ENCODE measurements at places on chromosomes 6 and 20. TPM values are rescaled to one million over a fixed set of nuclear protein-coding genes. Genes with fewer than 3 reads are reported as not detected.
A peak's percentile ranks its signal among the peaks of the same experiment; 100 is the strongest.

GRCh38 chr20:25397821-25398220, 7.2 kb upstream of the ABHD12 start:
- DNase-seq, result no peak

Gene NNAT
- total RNA-seq, result 2.8 TPM

- DNase-seq, result no peak
Measured at GRCh38 chr6:139423971-139424667, 49.7 kb upstream of the CITED2 start.

- DNase-seq, result no peak
Measured at GRCh38 chr6:74152096-74152675, 456.2 kb downstream of the CD109 start.

Gene KHDC1L
- not detected for total RNA-seq

GRCh38 chr6:78810146-78810545, 57.2 kb upstream of the IRAK1BP1 start:
- DNase-seq, result no peak

Gene NHLRC1
- 3.9 TPM for total RNA-seq

Gene LTA
- not detected for total RNA-seq

DNA sequence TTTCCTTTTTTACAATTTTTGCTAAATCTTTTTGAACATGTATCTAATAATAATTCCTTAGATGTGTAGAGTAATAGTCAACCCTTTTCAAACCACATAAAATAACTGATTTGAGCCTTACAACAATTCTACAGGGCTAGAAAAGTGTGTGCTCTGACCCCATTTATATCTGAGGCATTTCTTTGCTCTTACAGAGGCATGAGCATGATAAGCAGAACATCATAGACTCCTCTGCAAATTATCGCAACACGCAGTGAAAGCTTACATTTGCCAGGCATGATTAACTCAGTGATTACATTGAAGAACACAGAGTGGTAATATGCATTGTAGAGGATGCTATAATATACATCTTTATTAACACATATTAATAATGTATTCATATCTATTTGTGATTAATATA, 120.4 kb downstream of the SIM1 start:
- no peak for DNase-seq

GRCh38 chr6:79157961-79158644, 76.4 kb downstream of the HMGN3 start:
- no peak for DNase-seq

DNA sequence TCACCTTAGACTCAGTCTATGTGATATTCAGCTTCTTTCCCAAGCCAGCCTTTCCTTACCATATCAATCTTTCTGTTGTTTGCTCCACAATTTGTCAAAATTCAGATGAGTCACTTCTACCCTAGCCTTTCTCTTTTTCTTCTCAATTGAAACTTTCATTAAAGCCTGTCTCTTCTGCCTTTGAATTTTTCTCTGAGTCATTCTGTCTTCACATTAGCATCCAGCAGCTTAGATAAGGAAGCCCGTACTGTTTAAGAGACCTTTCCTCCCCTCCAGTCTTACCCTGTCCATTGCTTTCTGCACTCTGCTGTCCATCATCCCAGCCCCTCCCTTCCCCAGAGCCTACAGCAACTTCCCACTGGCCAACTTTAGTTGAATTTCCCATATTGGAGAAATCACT, 34.9 kb upstream of the RALGAPA2 start:
- DNase-seq, result no peak

DNA sequence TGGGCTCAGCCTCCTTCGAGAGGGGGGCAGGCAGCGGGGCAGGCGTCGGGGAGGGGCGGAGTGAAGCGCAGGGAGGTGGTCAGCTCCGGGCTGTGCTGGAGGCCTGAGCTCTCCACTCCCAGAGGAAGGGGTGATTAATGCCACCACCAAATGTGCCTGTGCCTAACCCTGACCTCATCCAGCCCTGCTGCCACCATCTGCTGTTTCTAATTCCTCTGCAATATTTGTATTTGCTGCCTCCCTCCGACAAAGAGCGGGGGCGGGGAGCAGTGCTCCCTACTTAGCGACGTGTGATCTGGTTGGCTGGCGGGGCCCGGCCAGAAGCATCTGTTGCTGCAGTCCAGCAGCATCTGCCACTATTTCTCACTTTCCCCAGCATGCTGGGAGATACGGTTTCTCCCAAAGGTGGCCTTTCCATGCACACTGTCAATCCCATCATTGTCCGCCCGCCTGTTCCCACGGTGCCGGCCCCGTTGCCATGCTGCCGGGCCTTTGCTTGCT, 47.0 kb downstream of the DLL1 start:
- no peak for DNase-seq

Gene RPP21
- 177 TPM for total RNA-seq

Gene SLC17A2
- not detected for total RNA-seq

DNA sequence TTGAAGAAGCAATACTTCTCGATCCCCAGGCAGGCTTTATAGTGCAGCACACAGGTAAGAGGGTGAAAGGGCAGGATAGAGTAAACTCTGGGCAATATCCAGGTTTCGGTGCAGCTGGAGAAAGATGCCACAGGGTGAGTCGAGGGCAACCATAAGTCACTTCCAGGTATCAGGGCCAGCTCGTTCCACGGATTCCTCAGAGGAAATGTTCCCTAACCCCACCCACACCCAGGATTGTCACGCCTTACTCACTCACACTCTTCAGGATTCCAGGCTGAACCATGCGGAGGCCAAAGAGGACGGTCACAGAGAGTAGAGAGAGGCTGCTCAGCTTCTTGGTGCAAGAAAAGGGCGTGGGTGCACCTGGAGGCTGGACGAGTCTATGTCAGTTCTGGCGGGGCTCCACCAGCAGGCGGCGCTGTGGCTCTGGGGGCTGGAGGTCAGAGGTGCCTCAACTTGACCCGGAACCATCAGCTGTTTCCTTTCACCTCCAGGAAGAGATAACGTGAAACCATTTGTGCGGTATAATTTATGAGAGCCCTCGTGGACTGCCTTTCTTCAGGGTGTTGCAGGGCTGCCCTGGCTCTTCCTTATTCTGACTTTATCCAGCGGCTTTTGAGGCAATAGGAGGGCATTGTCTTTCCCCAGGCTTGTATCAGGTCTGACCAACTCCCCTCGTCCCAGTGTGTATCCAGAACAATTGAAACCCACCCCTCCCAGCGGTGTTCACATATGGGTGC, 14.5 kb upstream of the WFDC12 start:
- DNase-seq, result no peak

- no peak for DNase-seq
Measured at GRCh38 chr6:90079560-90080490, 185.6 kb downstream of the GJA10 start.

- no peak for DNase-seq
Measured at GRCh38 chr20:31505903-31506302, 8.3 kb upstream of the HM13 start.

GRCh38 chr6:393391-394221, 2.1 kb downstream of the IRF4 start:
- no peak for DNase-seq

DNA sequence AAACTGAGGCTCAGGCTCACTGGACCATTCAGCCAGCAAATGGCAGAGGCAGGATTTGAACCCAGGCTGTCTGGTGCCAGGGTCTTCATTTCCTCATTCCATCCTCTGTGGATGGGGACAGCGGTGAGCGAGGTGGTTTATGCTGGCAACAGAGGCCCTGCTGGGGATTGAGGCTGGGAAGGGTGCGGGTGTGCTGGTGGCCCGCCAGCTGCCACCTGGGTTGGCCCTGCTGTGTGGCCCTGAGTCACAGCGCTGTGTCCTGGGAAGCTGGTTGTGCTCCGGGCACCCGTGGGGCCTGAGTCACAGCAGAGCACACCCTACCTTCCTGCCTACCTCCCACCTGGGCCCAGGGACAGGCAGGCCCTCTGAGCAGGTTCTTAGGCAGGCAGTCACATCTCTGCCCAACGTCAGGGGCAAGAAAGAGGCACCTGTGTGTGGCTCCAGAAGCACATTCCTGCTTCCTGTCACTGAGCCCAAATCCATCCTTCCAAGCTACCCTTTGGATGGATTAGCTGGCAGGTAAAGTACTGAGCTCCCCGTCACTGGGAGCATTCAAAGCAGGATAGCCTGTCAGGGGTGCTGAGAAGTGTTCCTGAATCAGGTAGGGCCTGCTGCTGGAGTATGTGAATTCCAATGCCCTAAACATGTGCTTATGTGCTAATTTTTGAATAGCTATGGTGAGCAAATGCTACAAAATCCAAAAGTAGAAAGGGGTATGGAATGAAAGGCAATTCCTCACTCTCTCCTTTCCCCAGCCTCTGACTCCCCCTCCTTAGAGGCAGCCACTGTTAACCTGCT, 53.9 kb downstream of the CEBPB start:
- DNase-seq, result no peak

DNA sequence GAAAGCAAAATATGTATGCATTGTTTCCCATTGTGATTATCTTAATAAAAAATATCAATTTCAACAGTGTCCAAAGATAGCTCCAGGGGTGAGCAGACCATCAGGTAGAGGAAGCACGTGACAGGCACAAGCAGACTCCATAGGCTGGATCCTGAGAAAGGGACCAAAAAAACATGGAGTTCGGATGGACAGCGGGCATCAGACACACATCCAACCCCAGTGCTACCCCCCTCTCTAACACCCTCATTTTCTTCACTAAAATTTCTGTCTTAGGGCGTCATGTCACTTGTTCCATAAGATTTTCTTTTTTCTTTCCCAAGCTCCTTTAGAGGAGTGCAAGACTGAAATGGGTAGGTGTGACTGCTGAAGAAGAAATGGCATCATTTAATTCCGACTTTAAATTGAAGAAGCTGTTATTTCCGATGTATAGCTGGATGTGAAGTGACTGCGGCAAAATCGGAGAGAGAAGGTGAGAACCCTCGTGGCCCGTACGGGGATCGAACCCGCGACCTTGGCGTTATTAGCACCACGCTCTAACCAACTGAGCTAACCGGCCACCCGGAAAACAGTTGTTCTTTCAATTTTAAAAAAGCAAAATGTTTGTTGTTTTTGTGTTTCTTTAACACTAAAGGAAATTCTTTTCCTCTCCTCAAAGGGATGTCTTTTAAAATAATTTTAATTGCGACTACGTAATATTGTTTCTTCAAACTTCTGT, 10.3 kb upstream of the PRSS16 start:
- no peak for DNase-seq

- DNase-seq, result peak; percentile 82
Measured at GRCh38 chr6:34238585-34239499, 2.2 kb downstream of the HMGA1 start.

DNA sequence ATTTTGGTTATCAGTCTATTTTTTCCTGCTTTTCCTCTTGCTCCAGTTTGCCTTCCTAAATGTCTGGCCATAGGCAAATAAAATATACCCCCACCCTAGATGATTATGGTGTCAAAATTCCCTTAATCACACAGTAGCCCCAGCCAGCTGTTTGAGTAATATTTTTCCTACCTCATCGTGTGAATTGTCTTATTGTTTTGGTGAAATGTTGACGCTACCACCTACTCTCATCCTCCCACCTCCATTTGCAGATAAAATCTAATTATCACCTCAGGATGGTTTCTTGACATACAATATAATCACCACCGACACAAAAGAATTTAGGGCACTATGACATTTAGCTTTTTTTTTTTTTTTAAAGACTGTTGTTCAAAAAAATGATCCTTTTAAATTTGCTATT, 44.1 kb upstream of the FUCA2 start:
- no peak for DNase-seq

- DNase-seq, result no peak
Measured at GRCh38 chr20:23702021-23702420, 13.2 kb upstream of the CST4 start.

Gene MBOAT1
- 6.6 TPM for total RNA-seq

DNA sequence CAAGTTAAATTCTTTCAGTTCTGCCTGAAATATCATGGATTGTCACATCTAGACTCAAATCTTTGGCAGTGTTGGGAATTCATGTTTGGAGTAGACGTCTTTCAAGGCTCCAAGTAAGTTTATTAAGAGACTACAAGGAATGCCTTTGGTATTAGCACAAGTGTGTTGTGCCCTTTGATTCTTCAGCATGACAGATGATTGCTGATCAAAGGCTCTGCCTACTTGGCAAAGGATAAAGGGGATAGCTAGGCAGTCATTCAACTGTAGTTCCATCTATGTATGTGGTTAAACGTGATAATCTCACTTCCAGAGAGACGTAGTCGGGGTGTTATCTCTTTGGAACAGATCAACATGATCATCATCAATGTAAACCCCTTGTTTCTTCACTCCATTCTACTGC, 86.2 kb downstream of the SPTLC3 start:
- no peak for DNase-seq

DNA sequence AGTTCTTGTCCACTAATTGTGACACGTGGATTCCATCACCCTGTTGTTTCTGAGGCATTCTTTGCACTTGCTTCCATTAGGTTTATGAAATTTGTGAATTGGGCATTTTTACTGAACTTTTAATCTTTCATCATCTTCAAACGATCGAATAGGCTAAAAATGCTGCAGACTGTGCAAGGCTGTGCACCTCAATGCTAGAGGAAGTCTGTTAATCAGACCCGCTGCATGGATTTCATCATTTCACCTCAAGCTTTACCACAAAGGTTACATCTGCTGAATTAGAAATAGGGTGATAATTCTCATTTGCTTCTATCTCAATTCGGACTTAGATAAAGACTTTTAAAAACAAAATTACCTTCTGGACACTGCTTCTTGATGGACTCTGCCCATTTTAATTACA, 27.8 kb upstream of the F13A1 start:
- DNase-seq, result no peak

Data from lower leg skin (tissue), 4 donors.